ENCODE measurements at places on chromosomes 16 and 17. TPM values are rescaled to one million over a fixed set of nuclear protein-coding genes. Genes with fewer than 3 reads are reported as not detected.

EMP2 gene
- 27.0 TPM for total RNA-seq

C17orf67 gene
- 0.48 TPM for total RNA-seq

CRHR1 gene
- total RNA-seq: 3.9 TPM

TGFB1I1 gene
- total RNA-seq: 83.3 TPM

OR4D1 gene
- total RNA-seq: 4.6 TPM

PSMD11 gene
- total RNA-seq: 57.8 TPM

C16orf86 gene
- 1.7 TPM for total RNA-seq

SLC46A1 gene
- 7.7 TPM for total RNA-seq

KRT36 gene
- total RNA-seq: 1.9 TPM

NRN1L gene
- total RNA-seq: not detected

GNG13 gene
- total RNA-seq: not detected

PDIA2 gene
- total RNA-seq: 9.9 TPM

DNAH3 gene
- total RNA-seq: 1.4 TPM

CACNA1G gene
- 1.9 TPM for total RNA-seq

KRTAP4-9 gene
- total RNA-seq: not detected

USP31 gene
- 6.7 TPM for total RNA-seq

RTN4RL1 gene
- not detected for total RNA-seq

SAMD14 gene
- total RNA-seq: 5.5 TPM

UNC13D gene
- 8.9 TPM for total RNA-seq

PIRT gene
- total RNA-seq: 0.24 TPM

CASKIN2 gene
- total RNA-seq: 12.3 TPM

EPX gene
- total RNA-seq: not detected

ASB16 gene
- total RNA-seq: not detected

LPCAT2 gene
- total RNA-seq: 47.7 TPM

CCL8 gene
- 2.9 TPM for total RNA-seq

CCL4 gene
- 22.1 TPM for total RNA-seq

KRT23 gene
- total RNA-seq: 24.3 TPM

PITPNM3 gene
- total RNA-seq: 4.8 TPM

MLLT6 gene
- 20.0 TPM for total RNA-seq

TPSD1 gene
- total RNA-seq: not detected

KRTAP9-1 gene
- total RNA-seq: 1.4 TPM

TEX14 gene
- not detected for total RNA-seq

NXN gene
- total RNA-seq: 103 TPM

EEF2KMT gene
- 11.1 TPM for total RNA-seq

SLFN14 gene
- total RNA-seq: 4.8 TPM

ADCY9 gene
- total RNA-seq: 19.0 TPM

MYOCD gene
- 98.7 TPM for total RNA-seq

RUNDC3A gene
- 17.3 TPM for total RNA-seq

IGSF6 gene
- total RNA-seq: 13.2 TPM

KRTAP4-3 gene
- 1.4 TPM for total RNA-seq

MPP3 gene
- total RNA-seq: 11.6 TPM

PRRT2 gene
- total RNA-seq: 7.9 TPM

BHLHA9 gene
- not detected for total RNA-seq

RNF157 gene
- total RNA-seq: 0.96 TPM

SDK2 gene
- total RNA-seq: 0.96 TPM

PRSS33 gene
- total RNA-seq: 0.96 TPM

SALL1 gene
- total RNA-seq: 1.2 TPM

ASGR1 gene
- total RNA-seq: 1.2 TPM

USP43 gene
- total RNA-seq: 0.96 TPM
